Urothelium cell line (cell line): ENCODE measurements at places on chromosomes 11 and 22.
A peak's percentile ranks its signal among the peaks of the same experiment; 100 is the strongest.

DNA sequence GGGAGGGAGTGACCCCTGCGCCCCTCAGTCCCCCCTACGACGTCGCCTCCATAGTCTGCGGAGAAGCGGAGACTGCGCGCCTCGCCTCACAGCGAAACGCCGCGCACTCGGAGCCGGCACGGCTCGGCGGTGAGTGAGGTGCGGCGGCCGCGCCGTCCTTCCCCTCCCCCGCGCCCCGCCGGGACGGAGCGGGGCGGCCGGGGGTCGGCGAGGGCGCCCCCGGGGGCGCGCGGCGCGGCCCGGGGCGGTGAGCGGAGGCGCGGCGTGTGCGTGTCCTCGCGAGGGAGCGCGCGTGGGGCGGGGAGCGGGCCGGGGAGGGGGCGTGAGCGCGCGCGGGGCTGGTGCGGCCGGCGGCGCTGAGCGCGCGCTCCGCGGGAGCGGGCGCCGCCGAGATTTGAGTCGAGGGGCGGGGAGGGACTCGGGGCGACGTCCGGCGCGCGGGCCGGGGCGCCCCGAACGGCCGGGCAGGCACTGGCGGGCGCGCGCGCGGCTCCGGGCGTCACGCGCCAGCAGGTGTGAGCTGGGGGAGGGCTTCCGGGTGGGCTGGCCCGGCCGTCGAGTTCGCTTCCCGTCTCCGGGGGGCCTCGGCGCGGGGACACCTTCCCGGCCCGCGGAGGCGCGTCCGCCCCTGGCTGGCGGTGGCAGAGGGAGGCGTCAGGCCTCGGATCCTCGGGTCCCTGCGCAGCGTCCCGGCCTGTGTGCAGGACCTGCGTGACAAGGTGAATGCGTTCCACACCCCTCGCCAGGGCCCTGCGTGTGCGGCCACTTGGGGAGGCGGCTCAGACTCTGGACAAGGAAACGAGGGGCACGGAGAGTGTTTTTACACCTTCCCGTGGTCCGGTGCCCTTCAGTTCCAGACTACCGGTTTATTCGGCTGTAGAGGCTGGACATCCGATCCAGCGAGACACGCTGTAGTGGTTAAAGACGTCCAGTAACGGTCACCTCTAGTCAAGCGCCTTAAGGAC, 50.4 kb downstream of the FAM83F start:
- peak; percentile 74 for DNase-seq

DNA sequence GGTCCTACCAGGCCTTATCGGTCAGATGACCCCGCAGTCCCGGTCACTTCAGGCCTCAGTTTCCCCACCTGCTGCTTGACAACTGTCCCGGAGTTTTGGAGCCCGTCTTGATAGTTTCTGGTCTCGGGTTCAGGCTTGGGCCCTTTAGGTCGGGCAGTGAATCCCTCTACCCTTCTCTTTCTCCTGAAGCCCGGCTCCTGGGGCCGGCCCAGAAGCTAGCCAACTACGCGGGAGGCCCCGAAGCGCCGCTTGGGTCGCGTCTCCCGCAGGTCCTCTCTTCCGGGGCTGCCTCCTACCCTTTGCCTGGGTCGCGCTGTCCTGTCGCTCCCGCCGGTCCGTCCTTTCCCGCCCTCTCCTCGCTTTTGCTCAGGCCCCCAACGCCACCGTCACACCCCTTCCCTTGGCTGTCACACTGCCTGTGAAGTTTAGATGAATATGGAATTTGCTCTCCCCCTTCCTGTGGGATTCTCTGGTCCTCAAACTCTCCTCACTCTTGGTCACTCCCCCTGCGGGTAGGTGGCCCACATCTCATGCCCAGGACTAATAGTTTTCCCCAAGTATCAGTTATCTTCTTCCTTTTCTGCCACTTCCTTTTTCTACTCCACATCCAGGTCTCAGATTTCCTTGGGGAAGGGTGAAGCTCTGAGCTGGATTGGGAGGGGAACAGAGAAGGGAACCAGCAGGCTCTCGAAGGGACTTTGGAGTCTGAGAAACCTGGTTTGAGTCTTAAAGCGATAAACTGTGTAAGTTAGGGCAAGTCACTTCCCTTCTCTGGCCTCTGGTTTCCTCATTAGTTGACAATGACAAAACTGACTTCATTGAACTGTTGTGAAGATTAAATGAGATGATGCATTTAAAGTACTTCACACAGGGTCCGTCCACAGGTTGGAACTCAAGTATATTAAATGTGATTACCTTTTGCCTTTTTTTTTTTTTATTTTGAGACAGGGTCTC, 790 bp downstream of the RAB1B start:
- DNase-seq: peak; percentile 48

- no peak for DNase-seq
Observed at GRCh38 chr11:15489281-15489680, 374.6 kb downstream of the INSC start.

DNA sequence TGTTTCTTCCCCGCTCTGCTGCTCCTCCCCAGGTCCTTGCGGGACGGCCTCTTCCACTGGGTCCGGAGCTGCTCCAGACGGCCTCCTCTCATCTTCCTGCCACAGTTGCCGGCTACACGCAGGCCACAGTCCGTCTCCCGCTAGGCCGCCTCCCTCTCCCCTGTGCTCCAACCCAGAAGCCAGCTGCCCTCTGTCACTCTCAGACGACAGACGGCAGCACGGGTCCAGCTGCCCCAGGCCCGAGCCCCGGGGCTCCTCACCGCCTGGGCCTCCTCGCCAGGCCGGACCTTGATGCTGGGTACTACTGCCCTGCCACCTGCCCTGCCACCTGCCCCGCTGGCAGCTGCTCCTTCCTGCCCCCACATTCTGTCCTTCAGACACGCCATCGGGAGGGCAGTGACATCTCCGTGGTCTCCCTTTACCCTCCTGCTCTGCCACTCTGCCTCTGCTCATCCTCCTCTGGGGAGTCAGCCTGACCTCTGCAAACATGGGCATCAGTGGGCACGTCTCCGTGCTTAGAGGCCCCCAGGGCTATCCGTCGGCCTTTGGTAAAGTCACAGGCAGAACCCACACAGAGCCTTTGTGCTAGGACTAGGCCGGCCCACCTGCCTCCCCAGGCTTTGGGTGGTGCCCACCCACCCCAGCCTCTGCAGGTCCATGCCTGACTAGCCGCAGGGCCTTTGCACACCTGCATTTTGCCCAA, 43.1 kb upstream of the TH start:
- no peak for DNase-seq

GRCh38 chr11:23727794-23728193, 769.1 kb upstream of the LUZP2 start:
- DNase-seq: peak; percentile 44

GRCh38 chr11:78933350-78933749, 358.7 kb upstream of the NARS2 start:
- no peak for DNase-seq

DNA sequence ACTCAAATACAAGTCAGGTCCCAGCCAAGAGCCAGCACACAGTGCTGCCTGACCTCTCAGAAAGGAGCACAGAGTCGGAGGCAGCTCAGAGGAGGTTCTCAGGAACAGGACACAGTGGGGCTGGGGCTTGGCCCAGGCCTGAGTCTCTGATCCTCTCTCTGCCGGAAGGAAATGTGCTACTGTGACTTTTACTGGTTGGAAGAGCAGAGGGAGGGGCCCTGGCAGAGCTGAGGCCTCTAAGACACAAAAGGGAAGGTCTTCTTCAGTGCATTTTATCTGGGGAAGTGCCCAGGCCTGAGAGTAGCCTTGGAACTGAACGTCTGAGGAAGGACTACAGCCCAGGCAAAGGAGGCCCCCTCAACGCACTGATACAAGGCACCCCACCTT, 16.2 kb upstream of the CASTOR1 start:
- DNase-seq: no peak

DNA sequence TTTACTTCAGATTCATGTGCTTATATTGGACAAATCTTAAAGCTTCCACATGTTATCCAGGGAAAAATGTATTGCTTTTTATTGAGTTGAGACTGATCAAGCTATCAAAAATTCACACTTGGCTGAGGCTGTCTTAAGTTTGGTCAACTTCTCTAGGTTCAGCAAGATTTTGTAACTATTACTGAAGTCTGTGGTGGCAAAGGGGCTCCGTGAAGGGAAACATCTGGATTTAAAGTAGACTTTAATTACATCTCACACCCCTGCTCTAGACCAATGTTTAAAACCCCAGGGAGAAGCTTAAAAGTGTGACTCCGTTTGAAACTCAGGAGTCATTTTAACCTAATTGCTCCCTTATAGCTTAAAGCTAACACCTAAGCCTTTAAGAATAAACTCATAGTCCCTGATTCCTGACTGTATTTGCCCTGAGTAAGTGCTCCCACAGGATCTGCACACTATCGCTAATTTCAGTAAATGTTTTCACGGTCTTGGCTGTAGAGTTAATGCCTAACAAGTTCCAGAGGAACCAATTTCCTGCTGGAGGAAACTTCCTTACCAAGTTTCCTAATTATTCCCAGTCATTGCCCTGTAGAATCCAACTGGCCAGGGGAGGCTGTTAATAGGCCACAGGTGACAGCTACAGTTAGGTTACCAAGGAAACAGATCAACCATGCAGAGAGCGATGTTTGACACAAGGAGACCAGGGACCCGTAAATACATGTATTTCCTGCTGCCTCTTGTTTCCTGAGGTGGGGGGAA, 40.5 kb downstream of the OR10A6 start:
- DNase-seq: no peak

DNA sequence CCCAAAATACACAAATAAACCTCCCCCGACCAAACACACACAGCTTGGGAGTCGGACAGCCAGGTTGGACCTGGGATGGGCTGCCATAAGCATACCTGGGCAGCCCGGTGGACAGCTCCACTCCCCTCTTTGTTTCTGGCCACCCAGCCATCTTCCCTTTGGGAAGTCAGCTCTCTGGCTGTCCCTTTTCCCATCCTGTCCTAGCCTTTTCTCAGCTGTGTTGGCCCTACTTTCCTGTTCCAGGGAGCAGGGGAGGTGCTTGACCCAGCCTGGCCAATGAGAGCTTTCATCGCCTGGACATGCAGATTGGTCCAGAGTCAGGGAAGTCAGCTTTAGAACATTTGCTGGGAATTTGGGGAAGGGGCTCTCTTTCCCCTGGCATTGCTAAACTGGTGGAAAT, 68.7 kb upstream of the NECTIN1 start:
- no peak for DNase-seq

GRCh38 chr11:87295237-87295636, 257.5 kb downstream of the TMEM135 start:
- DNase-seq: no peak
